ENCODE measurements at places on chromosomes 2 and 18.

- no peak for DNase-seq
Measured at GRCh38 chr18:55250768-55251173, 291.5 kb upstream of the CCDC68 start.

- DNase-seq: no peak
Measured at GRCh38 chr2:159281002-159281401, 5.5 kb downstream of the WDSUB1 start.

DNA sequence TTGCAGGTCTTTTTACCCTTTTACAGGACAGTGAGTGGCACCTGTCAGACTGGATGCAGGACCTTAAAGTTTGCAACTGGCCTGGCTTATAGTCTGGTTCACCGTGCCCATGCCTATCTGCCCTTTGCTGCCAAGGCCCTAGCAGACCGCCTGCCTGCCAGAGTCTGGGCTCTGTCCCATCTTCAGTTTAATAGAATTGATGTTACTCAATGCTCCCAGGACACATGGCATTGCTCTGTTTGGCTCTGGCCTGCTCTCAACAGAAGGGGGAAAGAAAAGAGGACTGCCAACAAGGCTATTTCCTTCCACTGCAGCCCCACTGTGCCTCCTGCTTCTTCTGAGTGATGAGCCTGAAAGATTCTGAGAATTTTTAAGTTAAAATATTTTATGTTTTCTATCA, 25.6 kb upstream of the TMEM178A start:
- DNase-seq: no peak

DNA sequence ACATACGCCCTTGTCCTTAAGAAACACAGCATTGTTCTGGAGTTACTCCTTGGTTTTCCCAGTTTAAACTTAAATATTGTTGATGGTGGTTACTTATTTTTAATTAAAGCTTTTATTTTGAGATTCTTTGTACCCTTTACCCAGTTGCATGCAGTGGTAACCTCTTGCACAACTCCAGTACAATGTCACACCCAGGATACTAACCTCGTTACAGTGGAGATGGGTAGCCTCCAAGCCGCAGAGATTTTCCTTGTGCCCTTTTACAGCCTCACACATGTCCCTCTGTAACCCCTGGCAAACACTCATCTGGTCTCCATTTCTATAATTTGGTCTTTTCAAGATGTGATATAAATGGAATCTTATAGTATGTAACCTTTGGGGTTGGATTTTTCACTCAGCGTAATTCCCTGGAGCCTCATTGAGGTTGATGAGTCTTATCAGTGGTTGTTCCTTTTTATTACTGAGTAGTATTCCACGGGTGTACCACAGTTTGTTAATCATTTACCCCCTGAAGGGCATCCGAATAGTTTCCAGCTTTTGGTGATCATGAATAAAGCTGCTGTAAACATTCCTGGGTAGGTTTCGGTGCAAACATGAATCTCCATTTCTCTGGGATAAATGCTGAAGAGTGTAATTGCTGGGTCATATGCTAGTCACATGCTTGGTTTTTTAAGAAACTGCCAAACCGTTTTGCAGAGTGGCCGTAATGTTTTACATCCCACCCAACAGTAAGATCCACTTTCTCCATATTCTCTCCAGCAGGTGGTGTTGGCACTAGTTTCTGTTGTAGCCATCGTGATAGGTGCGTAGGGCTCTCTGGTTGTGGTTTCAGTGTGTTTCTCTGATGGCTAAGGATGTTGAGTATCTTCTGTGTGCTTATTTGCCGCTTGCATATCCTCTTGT, 68.6 kb downstream of the DGKD start:
- no peak for DNase-seq

- DNase-seq: no peak
Measured at GRCh38 chr2:223315813-223316212, 263.8 kb downstream of the KCNE4 start.

GRCh38 chr2:8477552-8478470, 204.0 kb upstream of the ID2 start:
- no peak for DNase-seq

DNA sequence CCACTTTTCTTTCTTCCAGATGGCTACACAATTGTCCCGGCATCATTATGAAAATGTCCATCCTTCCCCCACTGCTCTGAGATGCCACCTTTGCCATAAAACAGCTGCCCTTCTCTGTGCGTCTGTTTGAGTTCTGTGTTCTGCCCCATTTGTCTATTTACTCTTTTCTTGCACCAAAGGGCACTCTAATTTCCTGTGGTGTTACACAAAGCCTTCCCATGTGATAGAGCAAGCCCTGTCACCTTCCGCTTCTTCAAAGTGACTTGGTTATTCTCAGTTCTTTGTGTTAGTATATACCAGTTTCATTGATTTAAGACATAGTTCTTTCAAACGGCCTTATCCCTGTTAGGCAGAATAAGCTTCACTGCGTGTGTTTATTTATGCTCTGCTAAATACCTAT, 84.1 kb downstream of the FBXO15 start:
- no peak for DNase-seq

DNA sequence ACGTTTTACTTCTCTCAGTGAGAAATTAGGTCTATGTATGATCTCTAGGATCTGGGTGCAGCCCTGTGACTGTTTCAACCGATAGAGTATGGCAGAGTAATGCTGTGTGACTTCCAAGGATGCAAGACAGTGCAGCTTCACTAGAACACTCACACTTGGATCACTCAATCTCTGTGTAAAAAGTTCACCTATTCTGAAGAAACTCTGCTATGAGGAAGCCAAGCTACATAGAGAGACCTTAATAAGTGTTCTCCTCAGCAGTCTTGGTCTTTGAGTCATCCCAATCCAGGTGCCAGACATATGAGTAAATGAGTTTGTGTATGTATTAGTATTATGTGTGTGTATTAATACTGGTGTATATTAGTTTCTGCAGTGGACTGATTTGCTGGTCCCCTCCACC, 335.0 kb downstream of the NR4A2 start:
- no peak for DNase-seq

DNA sequence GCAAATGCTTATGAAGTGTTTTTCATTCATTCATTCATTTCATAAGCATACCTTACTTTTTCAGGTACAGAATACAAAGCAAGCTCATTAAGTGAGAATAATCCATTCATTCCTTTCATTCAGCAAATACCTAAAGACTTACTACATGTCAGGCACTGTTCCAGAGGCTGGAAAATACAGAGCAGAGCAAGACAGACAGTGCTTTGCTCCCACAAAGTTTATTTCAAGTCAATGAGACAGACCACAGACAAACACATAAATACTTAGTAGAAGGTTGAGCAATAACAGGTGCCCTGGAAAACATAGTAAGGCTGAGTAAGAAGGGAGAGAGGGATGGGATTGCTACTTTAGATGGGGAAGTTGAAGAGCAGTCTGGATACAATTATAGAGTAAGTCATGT, 309.8 kb downstream of the C1D start:
- DNase-seq: no peak

GRCh38 chr2:208315081-208315788, 49.2 kb downstream of the PIKFYVE start:
- no peak for DNase-seq

DNA sequence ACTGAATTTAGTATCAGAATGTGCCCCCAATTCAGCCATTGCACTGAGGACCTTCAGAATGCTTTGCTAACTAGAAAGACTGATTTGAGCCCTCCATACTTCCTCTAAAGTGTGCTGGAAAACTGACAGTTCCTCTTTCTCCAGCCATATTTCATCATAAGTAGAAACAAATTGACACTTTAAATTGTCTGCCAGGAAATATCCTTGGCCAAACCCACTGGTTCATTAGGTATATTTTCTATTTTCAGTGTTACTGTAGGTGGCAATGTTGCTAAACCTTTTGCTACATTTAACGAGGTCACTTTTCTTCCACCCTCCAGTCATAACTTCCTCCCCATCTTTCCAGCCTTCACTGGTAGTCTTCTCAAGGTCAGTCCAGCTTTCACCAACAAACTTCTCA, 21.5 kb downstream of the SP5 start:
- DNase-seq: no peak

- DNase-seq: peak; percentile 22
Measured at GRCh38 chr2:68925295-68925896, 27.3 kb downstream of the GKN2 start.

DNA sequence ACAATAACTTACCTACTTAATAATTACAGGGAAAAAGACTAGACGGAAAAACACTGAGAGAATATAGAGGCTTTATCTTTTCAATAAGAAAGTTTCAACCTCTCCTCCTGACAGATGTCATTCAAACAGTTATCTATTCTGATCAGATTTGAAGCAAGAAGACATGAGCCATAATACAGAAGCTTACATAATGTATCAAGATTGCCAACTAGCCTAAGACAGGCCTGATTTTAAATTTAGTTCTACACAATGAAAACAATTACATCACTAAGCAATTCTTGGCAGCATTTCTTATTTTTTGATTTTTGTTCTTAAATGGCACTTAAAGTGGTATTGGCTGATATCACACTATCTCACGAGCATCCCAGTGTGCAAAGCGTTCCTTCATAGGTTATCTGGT, 41.6 kb downstream of the GPR155 start:
- DNase-seq: no peak

GRCh38 chr2:59986511-59986910, 566.9 kb downstream of the BCL11A start:
- no peak for DNase-seq

- no peak for DNase-seq
Measured at GRCh38 chr2:169137924-169138323, 68.6 kb downstream of the DHRS9 start.

- no peak for DNase-seq
Measured at GRCh38 chr2:33559328-33559727, 39.8 kb downstream of the FAM98A start.

GRCh38 chr2:154537024-154537423, 161.5 kb upstream of the KCNJ3 start:
- no peak for DNase-seq

DNA sequence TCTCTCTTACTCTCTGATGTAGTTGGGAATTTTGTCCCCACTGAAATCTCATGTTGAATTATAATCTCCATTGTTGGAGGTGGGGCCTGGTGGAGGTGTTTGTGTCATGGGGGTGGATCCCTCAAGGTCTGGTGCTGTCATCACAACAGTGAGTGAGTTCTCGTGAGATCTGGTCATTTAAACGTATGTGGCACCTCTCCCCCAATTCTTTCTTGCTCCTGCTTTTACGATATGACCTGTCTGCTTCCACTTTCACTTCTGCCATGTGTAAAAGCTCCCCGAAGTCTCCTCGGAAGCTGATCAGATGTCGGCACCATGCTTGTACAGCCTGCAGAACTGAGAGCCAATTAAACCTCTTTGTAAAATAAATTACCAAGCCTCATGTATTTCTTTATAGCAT, 337.8 kb upstream of the CDH2 start:
- DNase-seq: no peak

DNA sequence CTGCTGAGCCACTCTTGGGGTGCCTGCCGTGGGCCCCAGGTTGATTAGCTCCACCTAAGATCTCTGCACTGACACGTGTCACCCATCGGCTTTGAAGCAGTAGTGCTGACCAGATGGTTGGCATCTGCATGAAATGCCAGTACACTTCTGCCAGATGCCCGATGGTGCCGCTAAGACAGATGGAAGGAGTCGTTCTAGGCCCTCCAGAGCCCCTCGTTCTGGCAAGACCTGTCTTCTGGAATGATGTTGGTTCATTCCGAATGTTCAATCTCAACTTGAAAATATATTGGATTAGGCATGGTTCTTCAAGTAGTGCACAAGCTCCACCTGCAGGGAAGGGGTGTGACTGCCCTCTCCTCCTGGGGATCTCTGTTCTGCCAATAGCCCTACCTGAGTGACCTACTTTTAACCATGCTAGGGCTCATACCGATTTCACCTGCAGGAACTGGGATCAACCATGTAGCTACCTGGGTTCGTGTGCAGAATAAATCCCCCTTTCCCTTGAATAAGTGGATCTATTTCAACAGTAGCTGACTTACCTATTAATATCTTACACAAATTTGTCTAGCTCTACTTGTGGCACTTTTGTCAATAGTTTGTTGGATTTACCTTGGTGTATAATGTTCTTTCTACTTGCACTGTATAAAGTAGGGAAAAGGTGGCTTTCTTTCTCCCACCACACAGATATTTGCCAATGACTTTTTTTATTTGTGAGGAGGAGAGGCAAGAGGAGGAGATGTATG, 342.6 kb downstream of the CTNNA2 start:
- DNase-seq: no peak

- no peak for DNase-seq
Measured at GRCh38 chr18:14769381-14769780, 21.4 kb downstream of the ANKRD30B start.

GRCh38 chr2:241911551-241911950, 42.0 kb downstream of the RTP5 start:
- DNase-seq: no peak

Measured in T-helper 1 cell (primary cell).